ENCODE measurements at places on chromosomes 13 and 19. TPM values are rescaled to one million over a fixed set of nuclear protein-coding genes. Genes with fewer than 3 reads are reported as not detected.

DNA sequence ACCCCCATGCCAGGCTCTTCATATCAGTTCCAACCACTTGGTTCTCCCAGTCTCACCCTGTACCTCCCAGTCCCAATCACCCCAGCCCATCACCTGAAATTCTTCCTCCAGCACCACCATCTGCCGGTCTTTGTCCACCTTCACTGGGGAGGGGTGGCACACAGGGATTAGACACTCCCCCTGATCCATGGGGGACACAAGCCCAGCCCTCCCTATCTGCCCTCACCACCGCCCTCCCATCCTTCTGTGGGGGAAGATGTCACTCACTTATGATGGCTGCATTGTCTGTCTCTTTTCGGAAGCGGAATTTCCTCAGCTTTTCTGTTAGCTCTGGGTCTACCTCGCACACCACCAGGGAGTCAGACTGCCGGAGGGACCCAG, 685 bp downstream of the GMFG start:
- no peak for DNase-seq

DNA sequence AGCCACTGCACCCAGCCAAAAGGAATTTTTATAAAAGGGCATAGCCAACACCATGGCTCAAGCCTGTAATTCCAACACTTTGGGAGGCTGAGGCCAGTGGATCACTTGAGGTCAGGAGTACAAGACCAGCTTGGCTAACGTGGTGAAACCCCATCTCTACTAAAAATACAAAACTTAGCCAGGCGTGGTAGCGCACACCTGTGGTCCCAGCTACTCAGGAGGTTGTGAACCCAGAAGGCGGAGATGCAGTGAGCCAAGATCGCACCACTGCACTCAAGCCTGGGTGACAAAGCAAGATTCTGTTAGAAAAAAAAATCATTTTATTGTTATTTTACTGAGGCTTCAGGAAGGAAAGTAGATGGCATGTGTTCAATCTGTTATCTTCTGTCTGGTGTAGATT, 31.3 kb upstream of the FOXO1 start:
- DNase-seq = no peak

DNA sequence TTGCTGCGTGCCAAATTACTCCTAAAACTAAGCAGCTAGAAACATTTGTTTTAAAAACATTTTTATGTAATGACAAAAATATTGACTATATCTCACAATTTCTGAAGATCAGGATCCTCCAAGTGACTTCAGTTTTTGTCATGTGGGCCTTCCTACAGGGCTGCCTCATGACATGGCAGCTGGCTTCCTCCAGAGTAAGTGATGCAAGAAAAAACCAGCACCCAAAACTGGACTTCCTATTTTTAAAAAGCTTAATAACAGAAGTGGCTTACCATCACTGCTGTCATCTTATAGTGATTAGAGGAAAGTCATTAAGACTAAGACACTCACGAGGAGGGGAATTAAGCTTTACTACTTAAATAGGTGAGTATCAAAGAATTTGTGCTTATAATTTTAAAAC, 681.7 kb downstream of the PCDH17 start:
- no peak for DNase-seq

FAM216B gene
- not detected for total RNA-seq

- no peak for DNase-seq
Observed at GRCh38 chr13:99301913-99302636, 5.1 kb downstream of the GPR183 start.

DNA sequence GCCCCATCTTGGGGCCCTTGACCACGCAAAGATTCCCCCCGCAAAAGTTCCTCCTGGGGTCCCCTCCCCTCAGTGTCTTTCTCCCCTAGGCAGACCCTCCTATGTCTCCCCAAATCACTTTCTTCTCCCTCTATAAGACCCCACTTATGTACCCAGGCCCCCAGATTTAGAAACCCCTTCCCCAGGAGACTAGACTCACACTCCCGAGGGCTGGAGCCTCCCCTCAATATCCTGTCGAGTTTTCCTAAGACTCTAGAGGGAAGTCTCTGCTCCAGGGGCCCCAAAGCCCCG, 1.4 kb downstream of the SLC1A5 start:
- DNase-seq = no peak

ZNF547 gene
- 3.6 TPM for total RNA-seq

RGS9BP gene
- 0.19 TPM for total RNA-seq

PRKCG gene
- total RNA-seq = 0.29 TPM

- DNase-seq = peak; percentile 98
Observed at GRCh38 chr13:109154966-109155761, 525.8 kb downstream of the MYO16 start.

DNA sequence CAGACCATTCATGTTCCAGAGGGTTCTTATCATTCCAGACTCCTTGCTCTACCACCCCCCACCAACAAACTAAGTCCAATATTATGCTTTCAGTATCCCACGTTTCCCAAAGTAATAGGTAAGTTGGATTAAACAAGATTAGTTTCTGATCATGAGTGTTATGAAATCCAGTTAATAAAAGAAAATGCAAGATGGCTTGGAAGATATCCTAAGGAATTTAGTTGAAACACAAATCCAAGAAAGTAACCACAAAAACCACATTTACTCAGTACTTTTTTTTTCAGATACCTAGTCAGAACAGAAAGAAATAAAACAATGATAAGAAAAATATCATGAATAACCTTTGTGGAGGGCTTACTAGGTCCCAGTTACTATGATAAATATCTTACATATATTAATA, 119.4 kb upstream of the MIR17HG start:
- no peak for DNase-seq

DNA sequence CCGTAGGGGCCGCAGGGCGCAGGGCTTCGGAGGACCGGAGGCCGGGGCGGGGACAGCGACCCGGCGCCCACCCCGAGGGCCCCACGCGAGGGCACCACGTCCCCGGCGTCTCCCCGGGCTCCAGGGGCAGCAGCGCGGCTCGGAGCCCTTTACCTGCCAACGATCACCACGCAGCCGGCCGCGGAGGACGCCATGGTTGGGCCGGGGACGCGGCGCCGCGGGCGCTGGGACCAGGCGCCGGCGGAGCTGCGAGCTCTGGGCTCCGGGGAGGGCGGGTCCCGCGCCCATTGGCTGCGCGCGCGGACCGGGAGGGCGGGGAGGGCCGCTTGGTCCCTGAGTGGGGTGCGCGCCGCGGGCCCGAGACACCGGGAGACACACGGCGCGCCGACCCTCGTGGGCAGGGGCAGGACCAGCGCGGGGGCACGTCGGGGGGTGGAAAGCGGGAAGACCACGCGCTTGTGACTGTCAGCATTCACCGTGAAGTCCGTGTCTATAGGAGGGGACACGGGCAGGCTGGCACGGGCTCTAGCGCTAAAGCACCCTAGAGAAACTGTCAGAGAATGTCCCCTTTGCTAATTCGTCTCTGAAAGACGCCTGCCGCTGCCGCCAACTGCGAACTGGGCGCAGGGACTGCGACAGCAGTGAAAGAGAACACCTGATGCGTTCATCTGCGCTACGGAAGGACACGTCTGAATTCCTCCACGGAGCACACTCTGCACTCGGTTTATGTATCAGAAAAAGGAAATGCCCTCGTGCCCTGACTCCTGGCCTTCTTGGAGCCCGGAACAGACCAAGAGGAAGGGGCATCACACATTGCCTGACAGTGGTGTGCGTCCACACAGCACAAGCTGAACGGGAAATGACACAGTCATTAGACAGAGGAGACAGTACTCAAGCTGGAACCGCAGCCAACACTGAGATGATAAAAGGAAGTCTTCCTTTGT, at the start of gene CRYL1:
CRYL1 (minus strand) TSS at position 257 of the 944 bp plus-strand sequence; CDS start at position 194, 63 bp downstream.
- peak; percentile 52 for DNase-seq

- DNase-seq = no peak
Observed at GRCh38 chr19:29923653-29924052, 18.4 kb upstream of the URI1 start.

ERVK3-1 gene
- total RNA-seq = 40.9 TPM

DNA sequence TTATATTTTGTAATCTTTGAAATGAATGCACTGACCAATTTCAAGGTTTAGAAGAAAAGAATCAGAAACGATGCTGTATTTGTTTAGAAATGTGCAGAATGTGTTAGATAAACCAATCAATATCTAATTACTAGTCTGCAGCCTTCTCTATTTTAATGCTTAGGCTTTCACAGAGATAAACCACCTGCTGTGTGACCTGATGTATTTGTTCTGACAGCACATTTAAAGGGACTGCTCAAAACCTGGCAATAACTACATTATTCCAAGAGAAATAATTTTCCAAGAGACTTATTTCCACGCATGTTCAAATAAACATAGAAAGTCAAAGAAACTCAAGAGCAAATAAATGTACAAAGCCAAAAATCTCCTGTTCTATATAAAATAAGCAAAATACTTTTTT, 641.6 kb upstream of the PCDH20 start:
- no peak for DNase-seq

- DNase-seq = no peak
Observed at GRCh38 chr13:48579165-48579918, 46.5 kb upstream of the RCBTB2 start.

MAST3 gene
- total RNA-seq = 6.3 TPM

GRCh38 chr19:49895566-49896297, 955 bp downstream of the IL4I1 start:
- DNase-seq = no peak

DNA sequence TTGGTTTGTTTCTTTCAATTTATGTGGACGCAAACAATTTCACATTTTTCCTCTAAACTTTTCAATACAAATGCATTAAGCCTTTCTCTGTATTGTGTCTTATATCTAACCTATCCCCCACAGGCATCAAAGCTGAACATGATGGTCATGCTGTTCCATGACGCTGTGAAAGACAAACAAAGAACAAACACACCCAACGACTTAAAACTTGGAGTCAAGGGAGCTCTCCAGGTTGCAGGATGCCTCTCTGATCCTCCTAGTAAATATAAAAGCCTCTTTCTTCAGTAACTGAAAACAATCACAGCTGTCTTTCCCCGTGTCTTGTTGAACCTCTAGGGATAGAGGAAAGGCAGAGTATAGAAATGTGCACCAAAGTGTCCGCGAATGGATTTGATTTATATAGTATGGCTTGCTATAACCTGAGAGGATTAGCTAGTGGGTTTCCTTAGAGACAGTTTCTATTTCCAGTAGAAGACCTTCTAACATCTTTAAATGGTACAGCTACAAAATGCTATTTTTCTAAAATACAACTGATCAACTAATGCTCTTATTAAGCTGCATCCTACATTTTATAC, 43.1 kb downstream of the PCDH9 start:
- DNase-seq = no peak
